ENCODE measurements at places on chromosomes 4 and X.

DNA sequence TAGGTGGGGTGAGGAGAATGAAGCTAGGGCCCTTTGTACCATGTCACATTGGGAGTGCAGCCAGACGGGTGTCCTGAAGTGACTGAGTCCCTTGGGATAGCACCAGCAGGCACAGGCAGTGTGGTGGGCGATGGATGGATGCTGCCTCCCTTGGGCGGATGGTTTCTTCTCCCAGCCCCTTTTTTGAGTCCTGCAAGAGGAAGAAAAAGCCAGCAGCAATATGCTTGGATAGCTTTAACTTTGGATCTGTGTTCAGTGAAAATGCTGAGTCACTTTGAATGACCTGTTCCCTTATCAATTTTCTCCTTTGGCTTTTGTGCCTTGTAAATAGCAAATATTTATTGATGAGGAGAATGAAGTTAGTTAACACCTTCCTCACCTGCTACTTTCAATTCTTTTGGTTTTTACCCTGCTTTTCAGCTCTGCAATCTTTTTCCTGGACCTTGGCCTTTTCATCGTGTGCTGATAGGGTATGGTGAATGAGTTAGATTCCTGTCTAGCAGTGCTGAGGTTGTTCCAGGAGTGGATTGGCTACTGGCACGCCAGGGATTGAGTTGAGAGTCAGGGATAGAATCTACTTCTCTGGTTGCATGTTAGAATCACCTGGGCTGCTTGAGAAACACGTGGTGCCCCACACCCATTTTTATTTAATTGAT lies 10.2 kb downstream of the DCUN1D4 start:
- peak; percentile 84 for DNase-seq

DNA sequence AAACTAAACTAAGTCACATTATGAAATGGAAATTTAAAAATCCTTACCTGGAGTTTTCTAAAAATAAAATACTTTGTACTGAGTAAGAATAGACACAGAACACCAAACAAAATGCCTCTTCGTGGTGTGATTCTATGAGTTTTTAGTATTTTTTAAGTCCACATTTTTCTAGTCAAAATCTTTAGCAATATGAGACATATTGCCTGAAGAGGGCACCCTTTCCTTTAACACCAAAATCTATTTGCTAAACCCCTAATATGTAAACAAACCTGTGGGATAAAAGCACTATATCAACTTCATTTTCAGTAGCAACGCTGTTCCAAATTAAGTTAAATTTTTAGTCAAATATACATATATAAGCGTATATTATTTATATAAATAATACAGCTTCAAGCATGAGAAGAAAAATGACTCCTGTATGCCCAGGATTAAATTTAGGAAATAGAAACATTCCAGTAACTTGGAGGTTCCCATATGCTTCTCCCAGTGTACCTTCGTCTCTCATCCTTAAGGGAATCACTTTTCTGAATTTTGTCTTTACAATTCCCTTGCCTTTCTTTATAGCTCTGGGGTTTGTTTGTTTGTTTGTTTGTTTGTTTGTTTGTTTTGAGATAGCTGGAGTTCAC lies 23.0 kb upstream of the PGM2 start:
- peak; percentile 50 for DNase-seq

DNA sequence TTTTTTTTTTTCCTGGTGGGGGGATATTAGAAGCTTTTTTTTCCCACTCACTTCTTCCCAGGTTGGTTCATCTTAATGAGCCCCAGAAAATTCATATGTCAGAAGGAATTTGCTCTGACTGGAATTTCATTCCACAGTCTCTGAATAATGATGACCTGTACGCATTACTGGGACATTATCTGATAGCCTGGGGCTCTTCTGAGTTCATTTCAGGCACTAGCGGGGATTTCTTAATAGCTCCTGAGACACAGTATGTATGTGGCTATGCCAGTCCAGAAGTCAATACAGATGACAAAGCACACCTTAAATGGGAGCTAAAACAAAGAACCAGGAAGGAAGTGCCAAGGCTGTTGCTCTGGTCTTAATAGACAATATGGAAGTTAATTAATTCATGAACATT lies 295.2 kb upstream of the IGFBP7 start:
- DNase-seq, result no peak

DNA sequence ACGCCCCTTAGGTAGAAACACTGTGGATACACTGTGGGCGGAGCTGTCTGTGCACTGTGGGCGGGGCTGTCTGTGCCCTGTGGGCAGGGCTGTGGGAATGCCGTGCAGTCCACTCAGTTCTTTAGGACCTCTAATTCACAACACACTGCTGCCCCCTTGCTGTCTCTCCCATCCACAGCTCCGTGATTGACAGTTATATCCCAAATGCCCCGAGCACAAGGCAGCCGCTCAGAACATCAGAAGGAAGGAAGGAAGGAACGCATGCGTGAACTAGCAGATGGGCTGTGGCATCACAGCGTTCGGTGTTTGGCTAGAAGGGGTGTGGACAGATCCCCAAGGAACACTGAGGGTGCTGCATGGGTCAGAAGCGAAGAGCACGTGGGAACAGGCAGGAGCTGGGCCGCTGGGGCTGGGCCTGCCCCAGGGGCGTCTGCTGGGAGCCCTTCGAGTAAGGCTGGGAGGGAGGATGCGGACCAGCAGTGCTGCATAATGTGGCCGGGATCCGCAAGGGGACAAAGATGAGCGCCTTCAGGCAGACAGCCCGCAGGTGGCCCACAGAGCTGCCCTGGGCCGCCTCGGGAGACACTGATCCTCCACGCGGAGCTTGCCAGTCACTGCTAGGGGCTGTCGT lies 29.8 kb downstream of the ACOX3 start:
- peak; percentile 71 for DNase-seq

- DNase-seq, result no peak
Observed at GRCh38 chr4:134546279-134546678, 344.7 kb upstream of the PABPC4L start.

DNA sequence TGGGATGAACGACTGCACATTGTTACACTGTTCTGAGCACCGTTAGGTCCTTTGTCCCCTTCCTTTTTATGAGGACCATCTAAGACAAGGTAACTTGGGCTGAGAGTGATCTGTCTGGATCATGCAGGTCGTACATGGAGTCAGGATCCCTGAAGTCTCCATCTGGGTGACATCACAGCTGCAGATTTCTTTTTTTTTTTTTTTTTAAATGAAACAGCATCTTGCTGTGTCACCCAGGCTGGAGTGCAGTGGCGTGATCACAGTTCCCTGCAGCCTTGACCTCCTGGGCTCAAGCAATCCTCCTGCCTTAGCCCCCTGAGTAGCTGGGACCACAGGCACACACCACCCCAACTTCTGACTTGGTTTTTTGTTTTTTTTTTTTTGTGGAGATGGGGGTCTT lies 16.5 kb downstream of the SHROOM2 start:
- no peak for DNase-seq

- DNase-seq, result no peak
Observed at GRCh38 chrX:40439625-40440532, 140.9 kb upstream of the ATP6AP2 start.

DNA sequence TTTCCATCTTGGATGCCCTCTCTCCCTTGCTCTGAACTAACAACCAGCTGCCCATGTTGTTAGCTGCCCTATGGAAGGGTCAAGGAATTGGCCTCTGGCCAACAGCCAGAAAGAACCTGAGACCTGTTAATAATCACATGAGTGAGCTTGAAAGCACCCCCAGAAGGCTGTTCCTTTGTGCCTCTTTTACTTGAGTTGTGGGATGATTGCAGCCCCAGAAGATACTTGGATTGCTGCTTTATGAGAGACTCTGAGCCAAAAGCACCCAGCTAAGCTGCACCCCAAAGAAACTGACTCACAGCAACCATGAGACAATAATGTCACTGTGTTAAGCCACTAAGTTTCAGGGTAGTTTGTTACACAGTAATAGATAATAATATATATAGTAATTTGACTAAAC lies 73.3 kb downstream of the FRYL start:
- peak; percentile 47 for DNase-seq

DNA sequence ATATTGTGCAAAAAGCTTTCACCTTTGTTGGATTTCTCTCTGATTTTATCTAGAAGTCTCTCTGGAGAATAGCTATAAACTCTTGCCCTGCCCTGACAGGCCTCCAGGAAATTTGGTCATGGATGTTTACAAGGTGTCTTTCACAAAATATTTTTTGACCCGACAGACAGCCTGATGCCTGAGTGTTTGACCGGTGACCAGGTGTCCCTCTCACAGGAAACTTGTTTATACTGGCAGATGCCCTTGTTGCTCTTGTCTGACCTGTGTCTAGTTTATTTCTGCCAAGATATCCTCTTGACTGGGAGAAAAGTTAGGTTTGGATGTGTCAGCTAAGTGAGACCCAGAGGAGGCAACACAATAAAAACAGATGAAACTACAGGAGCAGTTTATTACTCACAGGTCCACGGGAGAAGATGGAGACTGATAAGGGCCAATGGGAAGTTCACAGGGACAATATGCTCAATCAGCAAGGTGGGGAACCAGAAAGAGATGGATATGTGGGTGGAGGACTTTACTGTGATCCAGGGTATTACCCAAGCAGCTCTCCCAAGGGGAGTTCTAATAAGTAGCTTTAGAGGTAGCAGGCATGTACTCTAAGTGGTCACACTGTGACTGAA lies 243.3 kb downstream of the ARAP2 start:
- DNase-seq, result no peak

DNA sequence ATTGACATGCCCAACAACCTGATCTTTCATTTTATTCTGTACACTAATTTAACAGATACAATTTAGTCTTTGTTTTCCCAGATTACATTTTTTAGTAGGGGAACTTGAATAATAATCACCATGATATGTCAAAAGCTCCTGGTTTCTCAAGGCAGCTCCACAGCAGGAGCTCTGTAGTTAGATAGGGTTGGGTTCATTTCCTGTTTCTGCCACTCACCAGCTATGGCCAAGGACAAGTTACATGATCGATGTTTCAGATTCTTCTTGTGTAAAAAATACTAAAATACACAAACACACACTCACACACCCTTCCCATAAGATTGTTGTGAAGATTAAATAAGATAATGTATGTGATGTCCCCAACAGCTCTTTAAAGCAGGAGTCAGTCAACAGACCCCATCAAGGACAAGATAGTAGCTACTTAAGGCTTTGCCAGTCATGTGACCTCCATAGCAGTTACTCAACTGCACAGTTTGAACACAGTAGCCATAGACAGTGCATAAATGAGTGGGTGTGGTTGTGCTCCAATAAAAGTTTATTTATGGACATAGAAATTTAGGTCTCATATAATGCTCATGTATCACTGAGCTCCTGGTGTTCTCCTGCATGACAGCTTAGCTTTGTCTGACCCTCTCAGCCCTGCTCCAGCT lies 18.4 kb downstream of the GUCY1A1 start:
- no peak for DNase-seq

DNA sequence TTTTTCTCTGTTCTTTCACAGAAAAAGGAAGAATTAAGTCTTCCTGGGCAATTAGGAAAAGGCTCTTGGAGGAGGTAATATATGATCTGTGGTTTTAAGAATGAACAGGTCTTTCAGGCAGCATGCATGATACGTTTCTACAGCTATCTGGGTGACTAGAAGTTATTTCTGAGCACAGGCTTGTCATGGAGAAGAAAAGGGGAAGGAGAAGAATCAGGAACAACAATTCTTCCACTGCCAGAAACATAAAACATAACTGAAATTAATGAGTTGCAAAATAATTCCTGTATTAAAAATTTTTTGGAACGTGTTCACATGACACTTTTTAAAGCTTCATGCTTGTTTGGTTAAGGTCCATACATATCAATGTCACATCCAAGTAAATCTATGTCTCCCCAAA lies 17.7 kb upstream of the STIM2 start:
- DNase-seq, result no peak

DNA sequence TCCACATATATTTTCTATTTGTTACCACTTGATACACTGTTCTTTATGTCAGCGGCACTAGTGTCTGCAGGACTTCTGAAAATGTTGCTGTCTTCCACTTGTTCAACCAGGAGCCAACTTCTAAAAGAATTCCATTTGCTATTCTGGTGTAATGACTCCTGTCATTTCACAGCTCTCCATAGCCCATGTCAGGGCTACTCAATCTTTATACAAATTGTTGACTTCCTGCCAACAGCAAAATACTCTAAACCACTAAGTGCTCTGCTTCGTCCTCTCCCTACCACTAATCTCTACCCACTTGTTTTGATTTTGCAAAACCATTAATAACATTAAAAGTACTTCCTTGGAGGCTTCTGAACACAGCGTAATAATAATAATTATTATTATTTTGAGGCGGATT lies 7.2 kb downstream of the CTSO start:
- no peak for DNase-seq
